ENCODE measurements at places on chromosomes 7 and 10.

DNA sequence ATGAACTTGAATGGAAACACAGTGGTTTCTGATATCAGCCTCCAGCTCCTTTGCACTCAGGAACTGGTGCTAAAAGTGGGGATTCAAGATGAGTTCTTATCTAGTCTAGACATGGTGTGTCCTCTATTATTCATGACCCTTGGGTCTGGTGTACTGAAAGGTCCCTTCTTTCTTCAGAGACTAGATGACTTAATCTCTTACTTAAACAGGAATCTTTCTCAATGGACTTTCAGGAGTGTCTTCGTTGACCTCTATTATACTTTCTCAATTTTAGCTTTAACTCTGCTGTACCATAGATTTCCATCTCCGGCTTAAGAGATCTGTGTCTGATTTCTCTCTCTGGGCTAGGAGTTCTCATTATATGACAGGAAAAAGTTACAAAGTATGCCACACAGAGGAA is 83.5 kb upstream of the INHBA start:
- no peak for DNase-seq

DNA sequence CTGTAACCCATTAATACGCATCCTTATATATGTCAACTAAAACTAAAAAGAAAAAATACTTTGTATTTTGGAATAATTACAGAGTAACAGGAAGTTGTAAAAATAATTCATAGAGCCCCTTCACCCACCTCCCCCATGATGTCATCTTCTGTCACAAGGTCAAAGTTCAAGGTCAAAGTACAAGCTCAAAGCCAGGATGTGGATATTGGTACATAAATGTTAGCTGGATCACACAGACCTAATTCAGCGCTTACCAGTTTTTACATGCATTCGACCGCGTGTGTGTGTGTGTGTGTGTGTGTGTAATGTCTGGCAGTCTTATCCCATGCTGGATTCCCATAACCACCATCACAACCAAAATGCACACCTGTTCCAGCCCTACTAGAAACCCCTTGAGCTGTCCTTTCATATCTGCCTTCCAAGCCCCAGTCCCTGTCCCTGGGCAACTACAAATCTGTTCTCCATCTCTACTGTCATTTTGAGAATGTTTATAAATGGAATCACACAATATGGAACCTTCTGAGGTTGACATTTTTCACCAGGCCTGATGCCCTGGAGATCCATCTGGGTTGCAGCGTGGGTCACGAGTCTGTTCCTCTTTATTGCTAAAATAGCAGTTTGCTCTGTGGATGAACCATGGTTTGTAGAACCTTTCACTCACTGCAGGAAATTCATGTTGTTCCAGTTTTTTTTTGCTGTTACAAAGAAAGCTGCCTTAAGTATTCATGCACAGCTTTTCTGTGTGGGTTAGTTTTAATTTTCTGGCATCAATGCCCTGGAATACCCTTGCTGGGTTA is 153.6 kb upstream of the PITRM1 start:
- no peak for DNase-seq

- DNase-seq: no peak
Measured at GRCh38 chr7:135685306-135686084, 23.2 kb downstream of the STMP1 start.

DNA sequence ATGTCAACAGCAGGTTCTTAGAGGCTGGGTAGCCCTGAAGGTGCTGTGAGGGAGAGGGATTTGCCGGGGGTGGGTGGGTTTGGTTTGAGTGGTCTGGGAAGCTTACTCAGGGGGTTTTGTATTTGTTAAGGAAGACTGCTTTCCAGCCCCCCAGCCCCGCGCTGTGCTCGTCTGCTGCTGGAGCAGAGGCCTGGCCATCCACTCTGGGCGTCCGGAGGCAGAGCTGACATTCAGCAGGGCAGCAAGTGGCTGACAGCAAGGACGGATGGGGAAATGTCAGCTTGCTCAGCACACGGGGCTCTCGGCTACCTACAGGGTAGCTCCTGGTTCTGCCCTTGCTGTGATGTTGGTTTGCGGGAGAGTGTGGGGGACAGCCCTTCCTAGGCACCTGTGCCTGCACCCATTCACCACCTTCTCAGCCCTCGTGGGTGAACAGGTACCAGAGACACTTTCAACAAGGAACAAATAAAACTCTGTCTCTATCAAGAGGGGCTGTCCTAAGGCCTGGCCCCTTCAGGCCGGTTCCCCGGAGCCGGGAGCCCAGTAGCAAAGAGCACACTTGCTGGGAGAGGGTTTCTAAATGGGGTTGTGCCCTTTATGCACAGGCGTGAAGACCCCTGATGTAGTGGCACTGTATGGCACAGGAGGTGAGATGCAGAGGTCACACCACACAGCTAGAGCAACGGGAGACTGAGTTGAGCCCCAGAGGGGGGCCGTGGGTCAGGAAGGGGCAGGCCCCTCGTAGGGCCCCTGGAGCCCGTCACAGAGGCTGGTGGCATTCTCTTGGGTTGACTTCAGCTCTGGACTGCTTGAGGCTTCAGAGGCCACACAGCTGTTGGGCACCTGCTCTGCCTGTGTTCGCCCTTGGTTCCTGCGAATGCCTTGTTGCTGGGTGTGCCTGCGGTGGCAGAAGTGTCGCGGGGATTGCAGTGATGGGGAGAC is 72.2 kb upstream of the SHH start:
- DNase-seq: no peak

GRCh38 chr7:22083704-22084240 is 138.1 kb upstream of the CDCA7L start:
- DNase-seq: no peak

DNA sequence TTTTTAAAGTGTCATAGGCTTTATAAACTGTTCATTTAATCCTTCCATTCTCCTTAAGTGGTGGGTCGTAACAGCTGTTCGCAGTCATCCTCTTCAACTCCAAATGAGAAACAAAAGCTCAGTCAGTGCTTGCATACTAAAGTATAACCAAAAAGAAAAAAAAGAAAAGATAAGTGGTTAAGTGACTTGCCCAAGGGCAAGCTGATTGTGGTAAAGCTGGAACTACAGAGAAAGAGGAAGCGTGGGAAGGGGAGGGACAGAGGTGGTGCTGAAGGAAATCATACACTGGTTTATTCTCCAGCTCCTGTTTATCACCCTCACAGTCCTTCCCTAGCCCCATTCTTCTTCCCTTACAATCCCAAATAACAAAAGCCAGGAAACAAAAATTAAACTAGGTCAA is 29.6 kb downstream of the IDE start:
- DNase-seq: no peak

DNA sequence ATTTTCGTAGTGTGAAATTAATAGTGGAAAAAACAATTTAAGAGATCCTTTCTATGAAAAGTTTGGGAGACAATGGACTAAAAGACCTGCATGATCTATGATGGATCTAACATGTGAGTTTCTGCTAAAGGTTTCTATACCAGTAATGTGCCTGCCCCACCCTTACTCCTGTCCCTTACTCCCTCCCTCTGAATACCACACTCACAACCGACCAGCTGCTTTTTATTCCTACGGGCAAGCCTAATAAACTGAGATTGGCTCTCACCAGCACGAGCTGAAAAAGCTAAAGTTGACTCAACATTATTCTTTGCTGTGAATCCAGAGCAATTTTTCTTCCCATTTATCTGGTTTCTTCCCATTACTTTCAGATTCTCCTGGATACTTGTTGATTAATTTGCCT is 17.8 kb upstream of the REEP3 start:
- no peak for DNase-seq

DNA sequence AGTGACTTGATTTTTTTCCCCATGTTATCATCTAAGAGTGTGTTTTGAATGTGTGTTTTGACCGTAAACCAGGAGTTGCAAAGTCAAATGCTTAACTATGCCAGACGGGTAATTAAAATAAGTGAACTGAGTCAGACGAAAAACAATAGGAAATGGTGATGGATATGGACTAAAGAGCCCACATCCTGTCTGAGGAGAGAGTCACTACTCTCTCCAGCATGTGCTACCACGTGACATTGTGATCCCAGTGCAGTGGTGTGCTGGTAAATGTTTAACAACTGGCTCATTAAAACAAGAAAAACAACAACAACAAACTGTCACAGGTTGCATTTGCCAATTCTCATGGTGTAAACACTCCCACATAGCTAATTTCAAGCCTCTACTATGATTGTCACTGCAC is 164.3 kb downstream of the SUGCT start:
- DNase-seq: no peak

- DNase-seq: no peak
Measured at GRCh38 chr7:46291050-46291438, 370.0 kb upstream of the IGFBP3 start.

Data from T-helper 17 cell (primary cell).